ENCODE measurements at places on chromosomes 1 and 21.

DNA sequence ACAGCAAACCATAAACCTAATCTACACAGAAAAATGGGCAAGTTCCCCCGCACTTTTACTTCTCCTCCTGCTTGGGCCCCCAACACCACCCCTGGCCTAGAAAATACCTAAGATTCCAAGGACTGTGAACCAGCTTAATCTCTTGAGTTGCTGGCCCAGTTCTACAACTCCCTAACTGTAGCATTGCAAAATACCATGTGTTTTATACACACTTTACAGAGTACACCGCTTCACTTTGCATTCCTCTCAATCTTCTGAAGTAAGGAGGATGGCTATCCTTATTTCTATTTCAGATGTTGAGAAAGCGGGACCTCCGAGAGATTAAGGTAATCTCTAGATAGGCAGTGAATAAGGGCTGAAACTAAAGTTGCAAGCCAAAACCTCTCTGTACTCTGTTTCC is 408.3 kb upstream of the NR5A2 start:
- DNase-seq = no peak

DNA sequence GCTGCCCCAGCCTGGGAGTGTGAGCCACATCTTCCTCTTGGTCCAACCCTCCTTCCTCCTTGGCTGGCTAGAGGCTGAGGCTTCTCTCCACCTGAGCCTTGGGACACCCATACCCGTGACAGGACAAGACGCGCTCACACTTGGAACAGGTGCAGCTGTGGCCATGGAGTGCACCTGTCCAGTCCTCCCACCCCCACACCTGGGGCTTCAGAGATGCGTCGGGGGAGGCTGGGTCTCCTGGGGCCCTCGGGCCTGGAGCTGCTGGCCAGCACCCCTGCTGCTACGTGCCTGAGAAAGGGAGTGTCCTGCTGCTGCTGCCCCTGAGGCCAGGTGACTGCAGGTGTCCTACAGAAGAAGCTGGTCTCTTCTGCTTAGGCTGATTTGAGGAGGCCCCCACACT is 37.0 kb upstream of the TMEM52 start:
- DNase-seq = no peak

- no peak for DNase-seq
These were observed 28.1 kb upstream of the RGS5 start for GRCh38 chr1:163230827-163231226.

DNA sequence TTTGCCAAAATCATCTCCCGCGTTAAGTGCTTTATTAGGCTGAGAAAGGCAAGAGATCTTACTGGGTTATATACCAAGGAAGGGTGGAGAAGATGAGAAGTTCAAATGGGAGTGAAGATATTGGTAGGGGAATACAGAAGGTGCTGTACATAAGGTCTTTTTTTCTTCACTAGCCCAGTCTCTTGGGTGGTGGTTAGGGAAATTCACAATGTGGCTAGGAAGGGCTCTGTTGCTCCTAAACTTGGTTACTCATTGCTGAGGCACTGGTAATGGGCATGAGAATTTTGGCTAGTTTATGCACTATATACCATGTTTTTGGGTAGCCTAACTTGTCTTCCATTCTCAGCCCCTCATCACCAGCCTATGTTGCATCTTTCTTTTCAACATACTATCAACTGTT is 50.6 kb downstream of the LHX4 start:
- no peak for DNase-seq

DNA sequence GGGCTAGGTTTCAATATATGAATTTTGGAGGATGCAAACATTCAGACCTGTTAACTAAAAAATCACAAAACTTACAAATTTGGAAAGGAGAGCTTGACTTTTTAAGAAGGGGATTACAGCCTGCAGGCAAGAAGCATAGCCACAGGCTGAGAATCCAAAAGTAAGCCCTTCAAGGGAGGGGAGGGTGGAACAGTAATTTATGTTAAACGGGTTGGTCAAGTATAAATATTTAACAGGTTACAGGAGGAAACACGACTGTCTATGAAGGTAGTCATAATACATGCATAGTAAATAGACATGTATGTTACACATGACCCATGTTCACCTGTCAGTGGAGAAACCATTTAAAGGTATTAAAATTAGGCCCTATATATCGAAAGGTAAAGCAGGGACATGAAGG is 261.1 kb upstream of the RGS18 start:
- DNase-seq = no peak

GRCh38 chr1:234431255-234431654 is 47.7 kb downstream of the TARBP1 start:
- DNase-seq = no peak
